Activated CD4-positive, alpha-beta T cell treated with anti-CD3 and anti-CD28 coated beads, Interleukin-2, amount 10 ng/mL, durations not matched to agents 7 days and 5 days (primary cell): ENCODE measurements at places on chromosomes 5 and 9.
A peak's percentile ranks its signal among the peaks of the same experiment; 100 is the strongest.

- H3K4me1 ChIP-seq: no peaks in the 10 kb centered on the region
- H3K4me3 ChIP-seq: no peak overlapping the region
- no peak for DNase-seq
- H3K36me3 ChIP-seq: no peaks in the 10 kb centered on the region
- no peaks in the 10 kb centered on the region for H3K27me3 ChIP-seq
Measured at GRCh38 chr5:128869970-128870369, 95.3 kb upstream of the SLC27A6 start.

DNA sequence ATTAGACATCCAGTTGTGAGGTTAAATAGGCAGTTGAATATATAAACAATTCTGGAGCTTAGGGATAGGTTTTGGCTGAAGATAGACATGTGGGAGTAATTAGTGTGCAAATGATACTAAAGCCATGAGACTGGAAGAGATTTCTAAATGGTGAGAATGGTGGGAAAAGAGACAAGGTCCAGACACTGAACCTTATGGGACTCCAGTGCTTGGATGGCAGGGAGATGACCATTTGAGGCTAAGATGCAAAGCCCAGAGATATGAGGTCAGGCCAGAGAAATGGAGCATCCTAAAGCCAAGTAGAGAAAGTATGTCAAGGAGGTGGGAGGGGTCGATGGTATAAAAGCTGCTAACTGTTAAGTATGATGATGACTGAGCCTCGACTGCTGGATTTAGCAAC is 115.6 kb downstream of the SEMA5A start:
- no peak for DNase-seq
- H3K27ac ChIP-seq: no peak overlapping the region
- no peak overlapping the region for H3K4me3 ChIP-seq

- DNase-seq: no peak
- H3K36me3 ChIP-seq: no peaks in the 10 kb centered on the region
- no peak overlapping the region for H3K4me3 ChIP-seq
- no peaks in the 10 kb centered on the region for H3K4me1 ChIP-seq
Measured at GRCh38 chr9:96604004-96604319, 15.7 kb downstream of the CDC14B start.

GRCh38 chr9:71368157-71368556 is 246.7 kb upstream of the TRPM3 start:
- no peak overlapping the region for H3K27ac ChIP-seq
- no peaks in the 10 kb centered on the region for H3K27me3 ChIP-seq
- H3K4me3 ChIP-seq: no peak overlapping the region
- H3K4me1 ChIP-seq: no peaks in the 10 kb centered on the region

DNA sequence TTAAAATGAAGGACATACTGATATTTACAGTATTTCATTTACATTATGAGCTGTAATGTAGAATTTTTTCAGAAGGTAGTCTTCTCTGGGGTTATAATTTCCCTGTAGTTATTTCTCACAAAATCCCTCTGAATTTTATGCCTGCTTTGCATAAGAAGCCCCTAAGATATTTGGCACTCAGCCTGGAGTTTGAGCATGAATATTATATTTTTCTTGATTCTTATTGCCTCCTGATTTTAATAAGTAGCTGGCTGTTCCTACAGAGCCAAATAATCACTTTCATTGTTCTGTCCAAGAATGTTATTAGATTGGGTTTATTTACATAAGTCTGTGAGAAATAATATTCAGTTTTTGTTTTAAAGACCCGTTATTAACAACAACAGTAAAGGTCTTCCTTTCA is 195.0 kb downstream of the FER start:
- no peak overlapping the region for H3K27ac ChIP-seq
- no peaks in the 10 kb centered on the region for H3K36me3 ChIP-seq
- no peak for DNase-seq
- H3K27me3 ChIP-seq: no peaks in the 10 kb centered on the region
- no peaks in the 10 kb centered on the region for H3K4me1 ChIP-seq

DNA sequence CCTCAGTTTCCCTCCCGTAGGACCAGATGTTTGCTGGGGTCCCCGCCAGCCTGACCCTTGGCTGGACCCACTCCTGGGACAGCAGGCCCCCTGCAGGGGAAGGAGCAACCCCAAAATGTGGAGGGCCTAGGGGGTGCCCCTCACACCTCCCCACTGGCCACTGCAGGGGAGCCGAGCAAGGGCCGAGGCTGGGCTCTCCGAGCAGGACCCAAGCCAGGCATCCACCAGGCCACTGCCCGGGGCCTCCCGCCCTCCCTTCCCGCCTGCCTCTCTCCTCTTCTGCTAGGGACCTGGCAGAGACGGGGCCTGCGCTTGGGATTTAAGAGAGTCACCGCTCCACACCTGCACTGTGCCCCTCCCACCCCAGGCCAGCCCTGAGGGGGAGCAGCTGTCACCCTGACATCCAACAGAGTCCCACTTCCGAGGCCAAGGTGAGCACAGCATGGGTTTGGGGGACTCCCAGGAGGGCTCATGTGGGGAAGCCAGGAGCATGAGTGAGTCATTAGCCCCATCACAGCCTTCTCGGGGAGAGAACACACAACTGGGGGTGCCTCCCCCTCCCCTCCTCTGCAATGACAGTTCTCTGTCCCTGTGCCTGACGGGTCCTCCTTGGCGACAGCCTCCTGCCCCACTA is 15.8 kb downstream of the SOHLH1 start:
- no peaks in the 10 kb centered on the region for H3K4me1 ChIP-seq
- DNase-seq: no peak
- no peaks in the 10 kb centered on the region for H3K27me3 ChIP-seq
- no peak overlapping the region for H3K4me3 ChIP-seq
- no peaks in the 10 kb centered on the region for H3K36me3 ChIP-seq
- no peak overlapping the region for H3K27ac ChIP-seq

DNA sequence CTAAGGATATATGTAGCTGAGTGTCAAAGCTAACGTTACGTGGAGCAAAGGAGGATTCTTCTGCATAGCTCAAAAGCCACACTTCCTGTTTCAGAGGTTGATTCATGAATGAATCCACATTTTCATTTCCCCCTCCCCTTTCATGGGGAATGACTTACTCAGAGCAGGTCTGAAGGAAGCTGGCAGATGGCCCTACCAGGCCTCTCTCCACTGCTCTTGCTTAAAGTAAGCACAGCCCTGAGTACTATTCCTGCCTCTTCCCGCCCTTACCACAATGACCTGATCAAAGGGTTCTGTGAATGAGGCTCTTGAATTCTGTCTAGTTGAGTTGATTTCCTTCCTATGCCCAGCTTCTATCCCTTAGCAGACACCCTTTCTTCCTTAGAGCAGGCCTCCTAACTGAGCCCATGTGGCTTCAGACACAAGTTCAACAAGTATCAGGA is 6.3 kb downstream of the IGIP start:
- DNase-seq: no peak
- H3K27me3 ChIP-seq: peaks cover 2% of the 10 kb centered on the region
- no peaks in the 10 kb centered on the region for H3K36me3 ChIP-seq
- no peak overlapping the region for H3K4me3 ChIP-seq

- no peak overlapping the region for H3K4me3 ChIP-seq
- H3K36me3 ChIP-seq: no peaks in the 10 kb centered on the region
- H3K4me1 ChIP-seq: peaks cover 9% of the 10 kb centered on the region
- DNase-seq: no peak
- H3K27ac ChIP-seq: no peak overlapping the region
- no peaks in the 10 kb centered on the region for H3K27me3 ChIP-seq
Measured at GRCh38 chr5:172868436-172868923, 34.4 kb downstream of the ERGIC1 start.

- H3K36me3 ChIP-seq: no peaks in the 10 kb centered on the region
- H3K27ac ChIP-seq: no peak overlapping the region
- no peaks in the 10 kb centered on the region for H3K4me1 ChIP-seq
- no peak overlapping the region for H3K4me3 ChIP-seq
- H3K27me3 ChIP-seq: no peaks in the 10 kb centered on the region
Measured at GRCh38 chr9:3868012-3868411, 342.2 kb upstream of the RFX3 start.

GRCh38 chr9:125977223-125977622 is 230.1 kb downstream of the PBX3 start:
- no peaks in the 10 kb centered on the region for H3K4me1 ChIP-seq
- H3K27ac ChIP-seq: no peak overlapping the region
- H3K4me3 ChIP-seq: no peak overlapping the region

- H3K27me3 ChIP-seq: no peaks in the 10 kb centered on the region
- H3K4me3 ChIP-seq: no peak overlapping the region
Measured at GRCh38 chr9:130858739-130859705, 24.0 kb downstream of the ABL1 start.

DNA sequence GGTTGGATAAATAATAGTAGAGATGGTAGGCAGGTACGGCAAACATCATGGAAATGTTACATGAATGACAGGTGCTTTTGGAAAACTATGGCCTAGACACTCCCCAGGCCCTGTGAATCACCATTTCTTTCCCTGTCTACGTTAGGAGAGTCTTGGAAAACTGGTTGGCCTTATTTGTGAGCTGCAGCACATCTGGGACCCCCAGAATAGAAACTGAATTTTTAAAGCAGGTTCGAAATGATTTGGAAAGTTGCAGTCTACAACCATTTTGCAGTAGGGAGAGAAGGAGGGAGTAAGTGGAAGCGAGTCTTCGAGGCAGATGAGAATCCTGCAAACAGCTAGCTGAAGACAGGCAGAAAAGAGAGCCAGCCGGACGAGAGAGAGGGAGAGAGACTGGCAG is 13.0 kb downstream of the C1QTNF2 start:
- H3K4me1 ChIP-seq: no peaks in the 10 kb centered on the region
- no peak for DNase-seq
- H3K4me3 ChIP-seq: no peak overlapping the region
- no peaks in the 10 kb centered on the region for H3K27me3 ChIP-seq

GRCh38 chr9:71638627-71639026 is 129.7 kb downstream of the CEMIP2 start:
- DNase-seq: peak; percentile 23
- H3K36me3 ChIP-seq: peaks cover 2% of the 10 kb centered on the region
- no peaks in the 10 kb centered on the region for H3K27me3 ChIP-seq
- H3K4me3 ChIP-seq: no peak overlapping the region
- peaks cover 28% of the 10 kb centered on the region for H3K4me1 ChIP-seq
- peak overlapping the region; percentile 89 for H3K27ac ChIP-seq

DNA sequence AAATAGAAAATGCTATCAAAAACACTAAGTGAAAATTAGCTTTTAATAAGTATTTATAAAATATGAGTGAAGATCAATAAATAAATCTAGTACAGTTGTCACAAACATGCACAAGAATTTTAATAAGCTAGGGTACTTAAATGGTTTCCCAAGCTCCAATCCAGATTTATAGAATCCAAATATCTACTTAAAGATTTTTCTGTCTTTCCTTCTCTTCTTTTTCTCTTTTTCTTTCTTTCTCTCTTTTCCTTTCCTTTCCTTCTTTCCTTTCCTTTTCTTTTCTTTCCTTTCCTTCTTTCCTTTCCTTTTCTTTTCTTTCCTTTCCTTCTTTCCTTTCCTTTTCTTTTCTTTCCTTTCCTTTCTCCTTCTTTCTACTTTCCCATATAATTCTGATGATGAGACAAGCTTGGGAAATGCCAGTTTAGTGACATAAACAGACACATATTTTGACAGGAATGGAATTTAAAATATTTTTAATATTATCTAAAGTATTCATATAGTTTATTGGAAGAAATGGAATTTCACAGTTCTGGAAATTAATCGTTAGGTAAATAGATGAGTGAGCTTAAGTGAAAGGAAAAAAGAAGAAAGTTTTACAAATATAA is 832.8 kb downstream of the NR2F1-AS1 start:
- DNase-seq: no peak
- H3K4me1 ChIP-seq: no peaks in the 10 kb centered on the region

DNA sequence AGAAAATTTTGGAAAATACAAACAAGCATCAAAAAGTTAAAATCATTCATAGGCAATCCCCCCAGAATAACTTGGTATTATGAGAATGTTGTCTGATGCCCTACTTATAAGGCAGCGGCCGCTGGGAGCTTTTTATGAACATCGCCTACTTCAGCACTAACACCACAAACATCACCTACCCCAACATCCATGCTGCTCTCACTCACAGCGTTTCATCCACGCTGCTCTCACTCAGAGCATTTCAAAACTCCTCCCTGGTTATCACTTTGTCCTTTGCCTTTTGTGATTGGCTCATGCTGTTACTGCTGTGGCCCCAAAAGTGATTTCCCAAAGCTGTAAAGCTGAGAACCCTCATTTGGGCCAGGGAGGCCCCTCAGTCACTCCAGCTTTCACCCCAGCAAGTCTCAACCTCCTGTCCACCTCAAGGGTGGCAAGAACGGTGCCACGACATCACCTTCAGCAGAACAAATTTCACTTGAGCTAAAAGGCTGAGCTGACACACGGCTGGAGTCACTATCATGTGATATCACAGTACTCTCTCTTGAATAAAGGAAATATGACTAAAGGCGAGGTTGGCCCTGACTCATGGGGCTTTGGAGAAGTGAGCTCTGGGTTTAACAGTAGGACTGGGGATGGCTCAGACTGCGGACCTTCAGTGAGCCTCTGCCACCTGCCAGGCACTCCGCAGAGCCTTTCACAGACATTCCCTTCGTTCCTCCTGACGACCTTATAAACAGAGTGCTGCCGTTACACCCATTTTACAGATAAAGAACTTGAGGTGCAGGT is 25.2 kb downstream of the SHC3 start:
- H3K27me3 ChIP-seq: peaks cover 50% of the 10 kb centered on the region
- H3K4me3 ChIP-seq: no peak overlapping the region
- no peaks in the 10 kb centered on the region for H3K36me3 ChIP-seq
- H3K27ac ChIP-seq: no peak overlapping the region
- H3K4me1 ChIP-seq: peaks cover 13% of the 10 kb centered on the region

- no peaks in the 10 kb centered on the region for H3K4me1 ChIP-seq
- H3K27me3 ChIP-seq: no peaks in the 10 kb centered on the region
- H3K27ac ChIP-seq: no peak overlapping the region
- no peak for DNase-seq
Measured at GRCh38 chr5:108786806-108787483, 39.2 kb downstream of the FER start.

GRCh38 chr5:157502143-157502647 is 42.2 kb downstream of the NIPAL4 start:
- peaks cover 38% of the 10 kb centered on the region for H3K4me1 ChIP-seq
- H3K4me3 ChIP-seq: no peak overlapping the region
- H3K27me3 ChIP-seq: no peaks in the 10 kb centered on the region
- peak overlapping the region; percentile 22 for H3K27ac ChIP-seq

DNA sequence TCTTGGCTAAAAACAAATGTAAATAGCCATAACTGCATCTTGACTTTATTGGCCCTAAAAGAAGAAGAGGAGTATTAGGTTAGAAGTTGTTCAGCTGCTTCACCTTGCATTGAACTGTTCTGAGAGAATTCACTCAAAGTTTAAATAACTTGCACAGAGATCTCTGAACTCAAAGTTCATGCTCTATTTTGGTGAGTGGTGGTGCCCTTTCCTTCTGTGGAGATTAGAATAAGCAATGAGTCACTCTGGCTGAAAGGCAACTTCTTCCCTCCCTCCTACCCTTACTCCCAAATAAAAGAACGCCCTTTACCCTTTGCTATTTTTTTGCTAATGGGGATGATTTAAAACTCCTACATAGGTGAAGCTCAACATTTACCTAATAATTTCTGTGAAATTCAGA is 48.9 kb downstream of the ERMP1 start:
- H3K27ac ChIP-seq: no peak overlapping the region
- no peak overlapping the region for H3K4me3 ChIP-seq
- peaks cover 97% of the 10 kb centered on the region for H3K36me3 ChIP-seq
- H3K4me1 ChIP-seq: no peaks in the 10 kb centered on the region
- no peaks in the 10 kb centered on the region for H3K27me3 ChIP-seq

- no peaks in the 10 kb centered on the region for H3K36me3 ChIP-seq
- DNase-seq: no peak
- no peaks in the 10 kb centered on the region for H3K4me1 ChIP-seq
Measured at GRCh38 chr5:30838936-30839496, 354.5 kb upstream of the CDH6 start.

- no peak overlapping the region for H3K4me3 ChIP-seq
- no peak overlapping the region for H3K27ac ChIP-seq
- no peak for DNase-seq
- H3K36me3 ChIP-seq: no peaks in the 10 kb centered on the region
- H3K27me3 ChIP-seq: peaks cover 33% of the 10 kb centered on the region
- peaks cover 2% of the 10 kb centered on the region for H3K4me1 ChIP-seq
Measured at GRCh38 chr9:126144603-126145456, 181.8 kb upstream of the MVB12B start.
